ENCODE measurements at places on chromosomes 1 and 21.

- no peak for DNase-seq
These were observed 16.4 kb upstream of the TGFB2 start for GRCh38 chr1:218328769-218329168.

- no peak for DNase-seq
These were observed 8.7 kb downstream of the SZRD1 start for GRCh38 chr1:16375521-16376340.

DNA sequence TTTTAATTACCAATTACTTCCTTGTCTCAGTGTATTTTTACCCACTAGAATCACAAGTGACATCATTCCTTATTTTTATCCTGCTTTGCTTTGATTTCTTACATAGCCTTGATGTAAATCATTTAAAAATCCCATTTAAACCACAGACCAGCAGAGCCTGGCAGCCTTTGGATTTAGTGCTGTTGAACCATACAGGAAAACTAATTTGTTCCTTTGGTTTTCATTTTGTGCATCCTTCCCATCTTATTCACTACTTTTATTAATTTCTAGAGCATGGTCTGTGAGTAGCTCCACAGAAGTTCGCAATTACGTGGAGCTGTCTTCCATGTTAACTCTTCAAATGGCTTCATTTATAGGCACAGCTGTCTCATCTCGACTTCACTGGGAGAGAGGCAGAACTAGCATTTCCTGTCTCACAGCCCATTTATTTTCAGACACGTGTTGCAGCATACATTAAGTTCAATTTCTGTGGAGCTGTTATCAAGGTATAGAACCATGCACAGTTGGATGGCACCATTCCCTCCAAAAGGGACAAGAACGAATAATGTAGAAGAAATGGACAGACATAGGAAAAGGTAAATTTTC lies 235.3 kb downstream of the MRPL39 start:
- no peak for DNase-seq

DNA sequence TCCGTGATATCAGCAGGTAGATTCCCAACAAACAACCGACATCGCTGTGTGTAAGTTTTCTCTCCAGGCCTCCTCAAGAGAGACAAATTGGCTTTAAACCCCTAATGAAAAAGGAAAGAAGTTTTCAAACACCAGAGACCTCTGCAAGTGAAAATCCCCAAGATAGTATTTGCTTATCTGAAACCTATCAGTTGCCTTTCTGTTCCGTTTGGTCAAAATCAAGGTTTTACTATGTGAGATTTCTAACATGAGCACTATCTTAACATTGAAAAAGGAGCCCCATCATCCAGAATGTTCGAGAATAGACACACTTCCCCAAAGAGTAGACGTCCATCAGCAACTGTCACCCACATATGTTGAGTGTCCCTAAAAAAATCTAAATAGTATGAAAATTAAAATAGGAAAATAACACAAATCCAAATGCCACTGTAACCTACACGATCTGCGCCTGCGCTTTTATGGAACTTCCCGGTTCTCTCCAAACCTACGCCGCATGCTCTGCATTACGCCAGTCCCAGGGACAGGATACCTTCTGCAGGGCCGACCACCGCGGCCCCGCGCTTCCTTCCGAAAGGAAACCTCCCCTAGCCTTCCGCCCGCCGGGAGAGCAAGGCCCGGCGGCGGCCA lies 1.4 kb downstream of the SFPQ start:
- no peak for DNase-seq

DNA sequence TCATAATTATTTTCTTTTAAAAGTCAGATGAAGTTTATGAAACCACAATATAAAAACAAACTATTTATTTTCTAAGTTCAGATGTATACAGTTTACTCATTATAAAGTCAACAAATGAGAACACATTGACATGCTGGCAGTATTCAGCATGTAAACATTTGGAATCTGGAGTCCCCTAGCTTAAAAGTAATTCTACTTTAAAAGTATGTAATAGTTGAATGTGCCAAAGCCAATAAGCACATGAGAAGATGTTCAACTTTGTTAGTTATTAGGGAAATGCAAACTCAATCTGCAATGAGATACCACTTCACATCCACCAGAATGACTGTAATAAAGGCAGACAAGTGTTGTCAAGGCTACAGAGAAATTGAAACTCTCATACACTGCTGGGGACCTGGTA lies 96.6 kb downstream of the RYR2 start:
- DNase-seq = no peak

- DNase-seq = no peak
These were observed 150.3 kb upstream of the SPAG17 start for GRCh38 chr1:118335331-118335732.

GRCh38 chr1:8562881-8563865 lies 245.3 kb downstream of the SLC45A1 start:
- no peak for DNase-seq

DNA sequence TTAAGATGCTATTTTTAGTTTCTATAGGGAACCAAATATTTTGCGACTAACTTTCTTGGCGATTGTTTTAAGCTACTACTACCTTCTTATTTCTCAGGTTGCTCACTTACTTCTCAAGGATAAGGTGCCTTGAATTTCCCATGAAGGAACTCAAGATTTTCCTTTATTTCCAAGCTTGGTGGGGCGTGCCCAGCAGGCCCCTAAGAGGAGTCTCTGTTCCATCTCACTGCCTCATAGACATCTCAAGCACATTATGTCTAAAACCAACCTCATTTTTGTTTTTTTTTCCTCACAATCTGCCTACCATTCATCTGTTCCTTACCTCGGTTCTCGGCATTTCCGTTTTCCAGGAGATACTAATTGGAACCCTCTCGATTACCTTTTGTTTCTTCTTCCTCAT lies 421.9 kb downstream of the DISC1 start:
- no peak for DNase-seq

DNA sequence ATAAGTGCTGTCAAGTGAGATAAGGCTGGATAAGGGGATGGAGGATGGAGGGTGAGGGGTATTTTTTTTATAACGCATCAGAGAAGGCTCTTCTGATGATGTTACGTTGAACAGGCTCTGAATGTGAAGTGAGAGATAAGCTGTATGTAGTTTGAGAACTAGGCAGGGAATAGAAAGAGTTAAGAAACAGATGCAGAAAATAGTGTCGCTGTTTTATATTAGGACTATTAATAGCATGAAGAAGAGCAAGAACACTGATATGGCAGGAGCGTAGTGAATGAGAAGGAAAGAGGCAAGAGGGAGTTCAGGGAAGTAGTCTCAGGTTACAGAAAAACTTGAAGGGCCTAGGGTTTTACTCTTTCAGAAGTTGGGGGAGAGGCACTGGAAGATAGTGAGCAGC lies 59.8 kb downstream of the GPR88 start:
- no peak for DNase-seq

GRCh38 chr1:204873714-204874113 lies 3.1 kb downstream of the NFASC start:
- DNase-seq = no peak

- no peak for DNase-seq
These were observed 33.4 kb downstream of the SH3BP5L start for GRCh38 chr1:248792342-248792741.

GRCh38 chr21:34593954-34594531 lies 20.9 kb downstream of the RCAN1 start:
- no peak for DNase-seq

- DNase-seq = peak; percentile 65
These were observed 39.6 kb upstream of the LBR start for GRCh38 chr1:225467193-225468020.

DNA sequence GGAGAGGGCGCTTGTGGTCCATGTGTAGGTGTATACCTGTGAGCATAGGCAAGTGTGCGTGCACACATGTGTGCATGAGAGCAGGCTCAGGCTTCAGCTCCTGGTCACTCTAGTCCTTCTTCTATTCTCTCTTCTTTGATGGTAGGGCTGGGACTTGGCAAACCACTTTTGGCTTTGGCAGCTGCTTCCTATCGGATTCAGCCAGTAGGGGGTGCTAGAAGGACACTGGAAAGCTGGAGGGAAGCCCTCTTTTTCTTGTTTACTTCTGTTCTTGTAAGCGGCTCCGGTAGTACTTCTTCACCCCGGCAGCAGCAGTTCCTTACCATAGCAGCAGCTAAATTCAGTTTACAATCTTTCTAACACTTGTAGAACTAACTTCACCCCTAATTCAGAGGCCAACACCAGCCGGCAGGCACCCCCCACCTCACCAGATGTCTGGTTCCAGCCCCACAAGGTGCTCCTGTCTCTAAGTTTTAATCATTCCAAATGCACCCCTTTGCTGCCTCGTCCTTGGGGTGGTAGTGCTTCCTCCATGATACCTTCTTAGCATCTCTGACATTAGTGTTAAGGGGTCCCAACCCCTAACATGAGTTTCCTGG lies 25.1 kb downstream of the NENF start:
- peak; percentile 42 for DNase-seq

- no peak for DNase-seq
These were observed 437.9 kb downstream of the MATN1 start for GRCh38 chr1:30285501-30285932.

DNA sequence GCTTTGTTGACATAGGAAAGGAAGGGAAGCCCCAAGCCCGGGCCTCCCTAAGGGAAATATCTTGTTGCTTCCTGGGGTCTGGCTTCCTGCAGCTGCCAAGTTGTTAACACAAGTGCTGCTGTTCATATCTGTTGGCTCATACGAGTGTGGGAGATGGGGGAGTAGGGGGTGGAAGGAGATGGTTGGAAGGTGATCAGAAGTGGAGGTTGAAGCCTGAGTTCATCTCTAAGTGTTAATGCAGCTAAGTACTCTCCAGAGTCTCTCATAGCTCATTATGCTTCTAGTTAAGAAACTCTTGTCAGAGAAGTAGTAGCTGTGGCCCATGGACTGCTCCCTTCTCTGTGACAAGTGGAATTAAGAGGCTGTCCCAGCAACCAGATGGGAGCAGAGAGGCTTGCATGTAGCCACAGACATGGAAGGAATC lies 319.2 kb upstream of the SPAG17 start:
- no peak for DNase-seq

Data from activated CD8-positive, alpha-beta memory T cell treated with anti-CD3 and anti-CD28 coated beads for 48 hours (primary cell).